ENCODE measurements at places on chromosomes 1 and 21.

DNA sequence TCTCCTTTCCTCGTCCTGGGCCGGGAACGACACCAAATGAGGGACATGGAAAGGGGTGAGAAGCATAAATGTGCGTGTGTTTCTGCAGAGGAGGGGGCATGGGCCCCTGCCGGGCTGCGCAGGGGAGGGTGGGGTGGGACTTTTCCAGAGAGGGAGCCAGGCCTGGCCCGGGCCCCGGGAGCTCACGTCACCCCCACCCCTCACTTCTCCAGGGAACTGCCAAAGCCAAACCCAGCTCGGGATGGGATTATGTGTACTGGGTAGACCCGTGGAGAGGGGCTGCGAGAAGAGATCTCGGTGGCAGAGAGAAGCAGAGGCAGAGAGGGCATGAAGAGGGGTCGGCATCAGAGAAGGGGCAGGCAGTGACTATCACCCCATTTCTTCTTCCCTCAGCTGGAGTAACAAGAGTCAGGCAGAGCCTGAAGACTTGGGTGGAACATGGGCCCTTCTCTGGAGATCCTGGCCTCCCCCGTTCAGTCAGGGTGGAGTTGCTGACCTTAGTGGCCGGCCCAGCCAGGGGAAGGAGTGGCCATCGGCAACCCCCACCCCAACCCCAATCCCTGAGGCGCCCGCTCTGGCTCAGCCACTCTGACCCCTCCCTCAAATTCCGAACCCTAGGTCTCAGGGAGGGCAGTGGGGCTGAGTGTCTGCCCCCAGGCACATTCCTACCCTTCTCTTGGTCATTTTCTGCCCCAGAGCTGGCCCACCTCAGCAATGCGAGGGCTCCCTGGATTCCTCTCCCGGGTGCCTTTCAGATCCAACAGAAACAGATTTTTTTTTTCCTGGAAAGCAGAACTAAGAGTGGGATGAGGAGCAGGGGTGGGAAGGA lies 1.2 kb downstream of the ADAMTSL4 start:
- DNase-seq: no peak

DNA sequence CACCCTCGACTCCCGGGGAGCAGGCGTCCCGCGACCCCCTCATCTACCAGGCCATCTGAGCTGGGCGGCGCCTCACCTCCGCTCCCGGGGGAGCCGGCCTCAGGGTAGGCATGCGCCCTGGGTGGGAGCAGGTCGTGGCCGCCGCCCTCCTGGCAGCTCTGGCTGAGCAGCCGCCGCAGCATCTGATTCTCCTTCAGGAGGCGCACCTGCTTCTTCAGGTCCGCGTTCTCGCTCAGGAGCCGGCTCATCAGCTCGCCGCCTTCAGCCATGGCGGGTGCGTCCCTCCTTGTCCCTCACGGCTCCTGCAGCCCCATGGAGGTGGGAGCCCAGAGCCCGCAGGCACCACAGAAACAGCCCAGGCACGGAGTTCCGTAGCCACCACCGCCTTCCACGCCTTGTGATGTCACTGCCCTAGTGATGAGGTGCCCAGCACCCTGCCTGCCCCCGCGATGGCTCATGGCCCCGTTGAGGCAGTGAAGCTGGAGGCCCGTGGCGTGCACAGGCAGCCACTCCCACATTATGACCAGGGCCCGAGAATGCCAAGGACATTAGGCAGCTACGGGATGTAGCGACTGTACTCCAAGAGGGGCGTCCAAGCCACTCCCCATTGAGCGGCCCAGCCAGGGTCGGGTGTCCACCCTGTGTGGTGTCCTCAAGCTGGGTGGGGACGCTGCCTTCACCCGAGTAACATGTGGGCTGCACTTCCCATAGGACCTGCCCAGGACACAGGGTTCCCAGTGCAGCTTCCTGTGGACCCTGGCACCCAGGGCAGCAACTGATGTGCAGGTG lies 1.5 kb downstream of the SPATC1L start:
- DNase-seq: no peak

GRCh38 chr1:56171670-56172069 lies 407.7 kb downstream of the PLPP3 start:
- DNase-seq: no peak

DNA sequence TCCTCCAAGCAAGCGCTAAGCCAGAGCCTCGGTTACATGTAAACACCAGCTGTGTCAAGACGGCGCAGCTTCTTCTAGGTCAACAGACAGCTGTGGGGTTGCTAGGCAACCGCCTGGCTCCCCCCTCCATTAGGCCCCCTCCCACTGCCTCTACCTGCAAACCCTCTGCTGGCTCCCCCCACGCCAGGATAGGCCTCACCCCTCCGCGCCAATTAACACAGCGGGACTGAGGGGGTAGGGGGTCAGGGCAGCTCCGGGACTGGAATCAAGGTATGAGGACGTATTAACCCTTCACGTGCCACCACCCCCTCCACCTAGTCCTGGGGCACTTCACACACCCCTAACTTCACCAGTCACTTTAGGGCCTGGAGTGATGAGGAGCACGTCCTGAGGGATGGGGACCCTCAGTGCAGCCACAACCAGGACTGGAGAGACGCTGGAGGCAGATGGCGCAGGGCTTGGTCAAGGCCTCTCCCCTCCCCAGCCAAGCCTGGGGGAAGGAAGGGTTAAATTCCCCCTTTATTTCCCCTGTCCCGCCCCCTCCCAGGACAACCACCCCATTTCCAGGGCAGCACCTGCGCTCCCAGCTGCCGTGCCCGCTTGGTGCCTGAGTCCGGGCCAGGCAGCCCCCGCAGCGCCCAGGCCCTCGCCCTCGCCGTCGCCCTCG lies 37.4 kb upstream of the WASF2 start:
- DNase-seq: no peak

- no peak for DNase-seq
Measured at GRCh38 chr1:244789276-244789580, 46.2 kb upstream of the COX20 start.

GRCh38 chr1:114359791-114360190 lies 151.2 kb downstream of the TRIM33 start:
- DNase-seq: no peak

- peak; percentile 72 for DNase-seq
Measured at GRCh38 chr1:39973503-39974135, 18.7 kb downstream of the MFSD2A start.

GRCh38 chr1:227929751-227930472 lies 17.8 kb downstream of the WNT9A start:
- DNase-seq: peak; percentile 48

GRCh38 chr1:245995474-245995873 lies 511.6 kb downstream of the SMYD3 start:
- no peak for DNase-seq
